ENCODE measurements at places on chromosomes 13 and 19.

DNA sequence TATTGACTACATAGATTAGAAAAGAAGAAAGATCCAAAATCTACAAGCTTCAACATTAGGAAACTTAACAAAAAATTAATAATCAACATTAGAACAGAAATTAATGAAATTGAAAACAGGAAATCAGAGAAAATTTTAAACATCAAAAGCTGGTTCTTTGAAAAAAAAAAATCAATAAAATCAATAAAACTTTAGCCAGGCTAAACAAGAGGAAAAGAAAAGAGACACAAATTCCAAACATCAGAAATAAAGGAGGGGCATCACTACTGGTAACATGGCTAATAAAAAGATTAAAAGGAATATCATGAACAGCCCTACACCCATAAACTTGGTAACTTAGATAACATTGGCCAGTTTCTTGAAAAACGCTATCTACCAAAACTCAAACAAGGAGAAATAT is 110.2 kb downstream of the ATP11A start:
- DNase-seq: no peak

DNA sequence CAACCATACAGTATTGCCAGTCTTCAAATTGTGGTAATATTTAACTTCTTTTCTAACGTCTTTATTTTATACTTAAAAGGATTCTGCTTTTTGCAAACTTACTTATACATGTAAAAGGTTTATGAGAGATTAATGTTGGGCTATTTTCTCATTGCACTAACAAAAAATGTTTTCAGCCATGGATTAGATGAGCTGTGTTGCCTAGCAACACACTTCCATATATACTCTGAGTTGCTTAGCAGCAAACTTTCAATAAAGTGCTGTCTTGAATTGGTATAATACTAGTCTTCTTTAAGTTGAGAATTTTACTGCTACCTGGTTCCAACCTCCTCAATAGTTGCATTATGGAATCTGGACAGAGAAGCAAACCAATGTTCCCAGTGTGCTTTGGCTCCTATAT is 777.4 kb upstream of the PCDH9 start:
- no peak for DNase-seq

- DNase-seq: no peak
Measured at GRCh38 chr19:4539169-4539692, 605 bp downstream of the LRG1 start.

- no peak for DNase-seq
Measured at GRCh38 chr19:7215176-7215575, 79.0 kb downstream of the INSR start.

GRCh38 chr13:20457670-20458069 is 68.0 kb downstream of the CRYL1 start:
- no peak for DNase-seq

GRCh38 chr13:96844195-96844594 is 150.1 kb downstream of the OXGR1 start:
- no peak for DNase-seq

- DNase-seq: no peak
Measured at GRCh38 chr13:59157181-59157580, 1006.5 kb downstream of the DIAPH3 start.

DNA sequence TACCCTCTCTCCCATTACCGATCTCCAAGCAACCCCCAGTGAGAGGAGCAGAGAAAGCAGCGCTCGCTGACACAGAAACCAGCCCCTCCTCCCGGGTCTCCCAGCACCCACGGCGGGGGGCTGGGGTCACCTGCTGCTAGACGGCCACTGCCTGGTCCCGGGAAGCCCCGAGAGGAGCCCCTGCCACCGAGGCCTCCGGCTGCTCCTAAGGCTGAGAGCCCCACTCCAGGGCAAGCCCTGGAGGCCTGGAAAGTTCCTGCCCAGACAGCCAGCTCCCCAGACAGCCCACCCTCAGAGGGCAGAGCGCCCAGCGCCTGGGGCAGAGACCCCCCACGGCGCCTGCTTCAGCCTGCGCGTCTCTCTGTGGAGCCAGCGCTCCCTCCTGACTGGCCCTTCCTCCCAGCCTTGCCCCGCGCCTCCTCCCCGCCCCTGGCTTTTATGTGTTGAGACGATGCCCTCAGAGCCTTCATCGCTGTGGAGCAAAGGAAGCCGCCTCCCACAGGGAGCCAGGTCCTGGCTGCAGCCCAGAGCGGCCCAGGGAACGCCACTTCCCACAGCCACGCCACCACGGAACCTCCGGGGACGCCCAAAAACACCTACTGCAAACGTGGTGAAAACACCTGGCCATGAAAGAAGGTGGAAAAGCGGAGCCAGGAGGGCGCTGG is 51.1 kb downstream of the MLLT1 start:
- DNase-seq: no peak

- no peak for DNase-seq
Measured at GRCh38 chr13:64755961-64756360, 2474.2 kb downstream of the PCDH9 start.

DNA sequence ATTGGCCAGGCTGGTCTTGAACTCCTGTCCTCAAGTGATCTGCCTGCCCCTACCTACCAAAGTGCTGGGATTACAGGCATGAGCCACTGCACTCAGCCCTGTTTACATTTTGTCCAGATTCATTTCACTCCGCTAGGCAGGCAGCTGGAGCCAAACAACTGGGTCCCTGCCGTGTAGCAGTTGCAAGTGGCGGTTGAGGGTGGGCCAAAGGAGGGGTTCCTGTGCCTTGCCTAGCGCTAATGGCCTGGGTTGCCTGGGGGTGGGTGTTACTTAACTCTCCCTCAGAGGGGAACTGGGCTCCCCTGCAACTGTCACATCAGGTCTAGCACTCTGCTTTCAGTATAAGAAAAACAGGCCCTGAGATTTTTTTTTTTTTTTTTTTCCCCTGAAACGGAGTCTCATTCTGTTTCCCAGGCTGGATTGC is 7.4 kb downstream of the ACP5 start:
- DNase-seq: no peak

DNA sequence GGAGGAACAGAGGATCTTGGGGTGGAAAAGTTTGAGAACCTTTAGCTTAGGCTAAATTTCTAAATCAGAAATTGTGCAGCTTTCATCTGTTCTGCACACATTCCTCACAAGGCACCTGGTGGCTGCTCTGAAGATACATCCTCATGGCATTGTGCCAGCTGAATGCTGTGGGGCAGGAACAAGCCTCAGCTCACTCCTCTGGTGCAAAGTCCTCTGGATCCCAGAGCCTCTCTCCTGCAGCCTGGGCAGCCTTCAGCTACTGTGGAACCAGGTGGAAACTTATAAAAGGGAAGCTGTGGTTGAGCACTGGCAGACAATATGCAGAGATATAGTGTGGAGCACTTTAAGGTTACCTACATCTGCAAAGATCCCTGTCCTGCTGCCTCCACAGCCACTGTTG is 72.3 kb downstream of the KCTD12 start:
- no peak for DNase-seq

DNA sequence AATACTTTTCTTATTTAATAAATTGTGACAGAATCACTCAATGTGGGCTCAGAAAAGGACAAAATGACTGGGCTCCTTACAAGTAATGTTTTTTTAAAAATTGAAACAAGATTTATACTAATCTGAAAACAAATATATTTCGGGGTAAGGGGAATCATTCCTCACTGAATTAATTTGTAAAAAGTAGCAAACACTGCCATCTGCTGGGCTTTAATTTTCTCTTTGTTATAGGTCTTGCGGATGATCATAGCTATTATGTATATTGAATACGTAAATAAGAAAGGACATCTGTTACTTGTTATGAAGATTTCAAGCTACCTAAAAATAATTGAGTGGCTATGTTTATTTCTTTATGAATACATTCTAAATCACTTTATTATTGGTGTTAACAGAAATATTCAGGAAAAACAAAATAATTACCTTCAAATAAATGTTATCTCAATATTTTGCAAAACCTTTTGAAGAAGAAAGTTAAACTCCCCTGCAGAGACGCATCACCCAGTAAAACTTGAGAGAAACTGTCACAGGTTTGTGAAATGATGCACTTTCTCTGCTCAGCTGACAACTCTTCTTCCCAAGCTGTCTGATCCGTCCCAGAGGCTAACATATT is 17.8 kb upstream of the ENOX1 start:
- peak; percentile 74 for DNase-seq

- peak; percentile 46 for DNase-seq
Measured at GRCh38 chr19:53132141-53132991, at the start of gene ZNF415. TSS of gene ZNF415 (minus strand) at chr19:53132910. CDS start at chr19:53122676, 10,234 bp downstream.

- DNase-seq: no peak
Measured at GRCh38 chr19:42471554-42472249, 29.0 kb upstream of the CXCL17 start.

DNA sequence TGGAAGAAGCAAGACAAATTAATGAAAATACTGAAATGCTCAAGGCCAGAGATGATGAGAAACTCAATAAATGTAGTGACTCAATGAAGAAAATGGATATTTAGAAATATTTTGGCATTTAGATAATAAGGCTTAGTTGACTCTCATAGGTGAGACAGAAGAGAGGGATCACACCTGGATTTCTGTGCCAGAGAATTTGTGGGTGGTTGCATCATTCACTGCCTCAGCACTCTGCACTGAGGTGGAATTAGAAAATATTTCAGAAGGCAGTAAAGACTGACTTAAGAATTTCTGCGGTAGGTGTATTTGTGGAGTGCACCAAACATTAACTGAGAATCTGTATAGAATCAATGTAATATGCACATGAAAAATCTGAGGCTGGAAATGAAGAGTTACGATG is 848.3 kb upstream of the PCDH9 start:
- DNase-seq: no peak

DNA sequence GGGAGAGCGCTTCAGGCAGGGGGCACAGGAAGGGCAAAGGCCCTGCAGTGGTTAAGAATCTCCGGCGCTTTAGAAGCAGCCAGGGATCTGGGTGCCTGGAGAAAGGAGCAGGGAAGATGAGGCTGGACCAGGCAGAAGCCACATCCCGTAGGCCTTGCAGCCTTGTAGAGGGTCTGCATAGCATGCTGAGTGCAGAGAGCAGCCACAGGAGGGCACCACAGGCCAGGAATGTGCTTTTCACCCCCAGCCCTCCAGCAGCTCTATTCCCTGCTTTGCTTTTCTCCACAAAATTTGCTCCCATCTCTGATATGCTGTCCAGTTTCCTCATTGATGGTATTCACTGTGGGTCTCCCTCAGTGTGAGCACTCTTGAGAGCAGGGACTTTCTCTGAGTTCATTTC is 5.7 kb downstream of the WDR62 start:
- no peak for DNase-seq

DNA sequence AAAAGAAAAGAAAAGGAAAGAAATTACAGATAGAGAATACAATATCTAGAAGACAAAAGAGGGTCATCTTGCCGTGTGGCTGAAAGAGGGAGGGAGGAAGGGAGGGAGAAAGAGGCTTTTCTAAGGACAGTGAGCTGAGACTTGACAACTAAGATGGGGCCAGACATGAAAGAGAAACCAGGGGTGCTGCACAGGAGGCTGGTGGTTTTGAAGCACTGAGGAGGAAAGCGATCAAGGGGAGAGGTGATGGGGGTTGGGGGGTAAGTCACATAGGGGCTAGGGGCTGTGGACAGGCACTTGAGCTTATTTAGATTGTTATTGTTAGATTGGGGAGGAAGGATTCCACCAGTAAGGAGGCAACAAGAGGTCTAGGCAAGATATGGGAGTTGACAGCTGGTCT is 17.3 kb downstream of the PNPLA6 start:
- DNase-seq: no peak

- no peak for DNase-seq
Measured at GRCh38 chr13:101530293-101530692, 77.8 kb downstream of the ITGBL1 start.

- no peak for DNase-seq
Measured at GRCh38 chr13:75825594-75825993, 189.5 kb downstream of the LMO7 start.

DNA sequence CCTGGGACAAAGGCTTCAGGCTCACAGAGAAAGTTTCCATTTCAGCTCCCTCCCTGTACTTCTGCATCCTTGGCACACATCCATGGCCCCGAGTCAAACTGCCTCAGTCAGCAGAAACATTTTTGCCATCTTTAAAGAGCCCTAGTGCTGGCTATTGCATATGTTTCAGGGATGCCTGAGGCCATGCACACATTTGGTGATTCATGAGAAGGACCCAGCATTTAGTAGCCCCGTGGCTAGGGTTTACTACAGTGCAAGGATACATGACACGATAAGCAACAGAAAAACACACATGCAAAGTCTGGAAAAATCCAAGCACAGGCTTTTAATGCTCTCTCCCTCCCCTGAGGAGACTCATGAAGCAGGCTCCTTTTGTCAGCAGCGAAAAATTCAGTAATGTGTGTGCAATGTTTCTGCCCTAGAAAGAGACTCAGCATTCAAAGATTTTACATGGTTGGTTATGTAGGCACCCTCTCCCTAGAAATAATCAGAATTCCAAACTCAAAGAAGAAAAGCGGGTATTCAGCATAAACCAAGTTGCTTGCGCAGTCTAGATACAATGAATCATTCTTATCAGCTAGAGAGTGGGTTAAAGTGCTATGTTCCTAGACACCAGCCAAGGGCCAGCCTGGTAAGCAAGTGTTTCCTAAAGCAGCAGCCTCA is 17.6 kb downstream of the ACOD1 start:
- DNase-seq: peak; percentile 47

GRCh38 chr13:37413161-37413560 is 185.4 kb downstream of the POSTN start:
- no peak for DNase-seq

DNA sequence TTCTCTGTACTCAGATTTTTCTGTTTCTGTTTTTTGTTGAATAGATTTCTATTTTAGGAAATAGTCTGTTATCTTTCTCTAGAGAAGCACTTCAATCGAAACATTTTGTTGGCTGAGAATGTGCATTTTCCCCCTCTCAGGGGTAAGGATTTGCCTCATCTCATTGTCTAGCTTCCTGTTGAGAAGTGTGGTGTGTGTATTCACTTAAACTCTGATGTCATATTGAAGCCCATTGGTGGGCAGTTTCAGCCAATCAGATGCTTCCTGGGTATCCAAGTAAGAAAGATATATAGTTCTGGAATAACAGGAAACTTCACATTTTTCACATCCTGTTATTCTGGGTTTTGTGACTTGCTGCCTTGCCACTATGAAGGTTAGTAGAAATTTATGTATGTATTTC is 87.6 kb downstream of the ARHGEF7 start:
- DNase-seq: peak; percentile 67

DNA sequence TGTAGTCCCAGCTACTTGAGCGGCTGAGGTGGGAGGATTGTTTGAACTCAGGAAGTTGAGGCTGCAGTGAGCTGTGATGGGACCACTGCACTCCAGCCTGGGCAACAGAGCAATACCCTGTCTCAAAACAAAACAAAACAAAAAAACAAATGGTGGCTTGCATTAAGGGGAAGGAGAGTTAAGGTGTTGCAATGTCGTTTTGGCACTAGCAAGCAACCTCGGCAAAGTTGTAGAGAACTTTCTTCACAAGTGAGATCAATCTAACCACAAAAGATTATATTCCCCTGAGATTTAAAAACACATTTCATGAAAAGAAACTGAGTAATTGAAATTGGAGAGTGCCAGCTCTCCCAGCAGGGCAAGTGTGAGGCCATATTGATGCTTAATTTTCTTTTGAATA is 153.7 kb downstream of the KLF5 start:
- DNase-seq: no peak

GRCh38 chr13:102141625-102142472 is 260.0 kb downstream of the FGF14 start:
- DNase-seq: no peak

All from fibroblast of skin of left biceps (primary cell).